Epithelial cell of prostate (primary cell): ENCODE measurements at places on chromosomes 2 and 18.

DNA sequence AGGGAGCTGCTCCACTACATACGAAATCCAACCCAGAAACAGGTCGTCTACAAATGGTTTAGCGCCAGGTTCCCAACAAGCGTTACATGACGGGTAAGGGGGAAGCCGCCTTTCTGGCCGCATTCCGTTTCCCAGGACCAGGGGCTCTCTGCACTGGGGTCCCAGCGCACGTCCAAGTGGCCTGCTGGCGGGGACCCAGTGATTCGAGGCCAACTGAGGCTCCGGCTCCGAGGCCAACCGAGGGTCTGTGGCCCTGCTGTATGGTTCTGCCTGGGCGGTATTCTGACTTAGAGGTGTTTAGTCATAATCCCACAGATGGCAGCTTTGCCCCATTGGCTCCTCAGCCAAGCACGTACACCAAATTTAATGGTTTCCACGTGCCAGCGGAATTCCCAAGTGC lies 127.2 kb downstream of the PKP4 start:
- DNase-seq: no peak

DNA sequence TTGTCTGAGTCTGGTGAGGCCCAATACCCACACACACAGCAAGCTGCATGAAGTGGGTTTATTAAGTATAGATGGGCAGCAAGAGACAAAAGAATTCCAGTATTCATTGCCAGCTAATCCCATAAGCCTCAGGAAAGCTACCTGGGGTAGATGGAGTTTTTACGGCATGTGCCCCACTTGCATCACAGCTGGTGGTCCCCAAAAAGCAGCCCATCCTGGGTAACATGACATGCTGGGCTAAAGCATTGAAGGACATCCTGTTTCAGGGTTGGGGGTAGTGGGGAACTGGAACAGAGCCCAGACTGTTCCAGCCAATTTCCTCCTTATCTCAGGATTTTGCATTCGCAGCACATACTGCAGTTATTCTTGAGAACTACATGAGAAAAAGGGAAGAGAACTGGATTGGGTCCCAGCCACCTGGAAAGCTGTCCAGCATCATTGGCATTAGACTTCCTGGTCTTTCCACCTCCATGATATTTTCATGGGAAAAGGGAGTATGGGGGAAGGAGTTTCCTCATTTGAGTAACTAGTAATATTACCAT lies 240.1 kb upstream of the MMADHC start:
- no peak for DNase-seq

DNA sequence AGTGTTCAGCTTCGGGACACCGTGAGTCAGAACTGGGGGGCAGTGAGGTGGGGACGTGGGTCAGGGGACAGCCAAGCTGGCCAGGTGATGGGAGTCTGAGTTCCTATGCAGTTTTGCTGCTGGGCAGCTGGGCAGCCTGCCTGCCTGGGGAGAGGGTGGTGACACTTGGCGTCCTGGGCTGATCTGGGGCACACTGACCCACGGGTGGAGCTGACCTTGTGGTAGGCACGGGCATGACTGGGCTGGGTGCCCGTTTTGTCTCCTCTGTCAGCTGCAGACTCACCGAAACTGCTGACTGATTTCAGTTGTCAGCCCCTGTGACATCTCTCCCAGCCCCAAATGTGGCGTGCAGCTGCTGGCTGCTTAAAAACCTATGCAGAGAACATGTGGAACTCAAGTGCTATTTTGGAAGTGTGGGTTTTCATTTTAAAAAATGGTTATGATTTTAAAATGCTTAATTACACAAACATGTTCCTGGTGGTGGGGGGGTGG lies 32.6 kb upstream of the E2F6 start:
- no peak for DNase-seq

- DNase-seq: no peak
These were observed 343.8 kb upstream of the EPHA4 start for GRCh38 chr2:221915926-221916325.

GRCh38 chr2:134858245-134858644 lies 19.8 kb downstream of the ACMSD start:
- DNase-seq: no peak

DNA sequence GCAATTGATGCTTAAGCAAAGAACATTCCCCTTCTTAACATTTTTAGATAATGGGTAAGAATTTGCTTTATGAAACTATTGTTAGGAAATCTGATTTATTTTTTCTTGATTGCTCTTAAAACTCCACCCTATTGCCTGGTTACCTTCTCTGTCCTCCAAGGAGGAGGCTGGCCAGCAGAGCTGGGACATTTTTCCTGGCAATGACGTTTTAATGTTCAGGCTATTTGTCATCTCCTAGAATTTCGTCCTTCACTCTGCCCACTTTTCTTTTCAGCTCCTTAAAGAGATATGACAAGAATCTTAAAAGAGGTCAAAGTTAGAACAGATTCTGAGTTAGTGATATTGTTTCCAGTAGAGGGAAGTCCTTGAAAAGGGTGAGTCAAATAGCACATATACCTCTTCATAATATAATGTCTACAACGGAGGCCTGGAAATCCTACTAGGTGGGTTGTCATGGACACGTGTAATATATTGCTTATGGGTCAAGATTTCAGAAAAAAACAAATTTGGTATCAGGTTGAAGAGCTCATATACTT lies 141.0 kb downstream of the CMPK2 start:
- DNase-seq: no peak

GRCh38 chr18:11147371-11147951 lies 1.9 kb downstream of the PIEZO2 start:
- no peak for DNase-seq

GRCh38 chr18:57555134-57555533 lies 31.4 kb downstream of the FECH start:
- DNase-seq: no peak

DNA sequence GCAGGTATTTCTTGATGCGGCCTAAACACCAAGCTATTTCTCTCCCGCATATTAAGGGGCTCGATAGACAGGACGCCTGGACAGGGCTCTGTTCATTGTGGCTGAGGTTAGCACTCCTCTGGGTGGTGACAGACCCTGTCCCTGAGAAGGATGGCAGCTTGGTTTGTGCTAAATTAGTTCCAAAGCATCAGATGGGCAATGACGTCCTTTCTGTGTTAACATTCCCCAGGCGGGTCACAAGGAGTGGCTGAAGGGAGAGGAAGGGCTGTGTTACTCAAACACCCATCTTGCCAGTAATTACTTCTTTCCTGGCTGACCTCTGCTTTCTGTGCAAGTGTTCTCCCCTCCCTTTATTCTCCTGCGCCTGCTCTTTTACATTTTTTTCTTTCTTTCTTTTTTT lies 75.0 kb downstream of the TMEM247 start:
- no peak for DNase-seq
